Stomach (tissue), 19 donors: ENCODE measurements at places on chromosomes 4 and X. TPM values are rescaled to one million over a fixed set of nuclear protein-coding genes. Genes with fewer than 3 reads are reported as not detected.

The MRFAP1L1 gene
- 57.3 TPM for polyA plus RNA-seq

The NXF3 gene
- polyA plus RNA-seq, result not detected

The MAB21L2 gene
- not detected for polyA plus RNA-seq

The EFHC2 gene
- 1.5 TPM for polyA plus RNA-seq

The DMD gene
- 6.8 TPM for polyA plus RNA-seq

The YTHDC1 gene
- polyA plus RNA-seq, result 33.2 TPM

The FOXR2 gene
- not detected for polyA plus RNA-seq

The FGFR3 gene
- polyA plus RNA-seq, result 2.7 TPM

The PARM1 gene
- polyA plus RNA-seq, result 2.4 TPM

The KLHL4 gene
- polyA plus RNA-seq, result 0.33 TPM

The HSD17B13 gene
- not detected for polyA plus RNA-seq

The IL2 gene
- polyA plus RNA-seq, result not detected

The TMEM35A gene
- not detected for polyA plus RNA-seq

The TMEM165 gene
- 23.2 TPM for polyA plus RNA-seq

The RBMX gene
- polyA plus RNA-seq, result 130 TPM

The FAT4 gene
- polyA plus RNA-seq, result 0.50 TPM

The CSTF2 gene
- polyA plus RNA-seq, result 7.8 TPM

The GNPDA2 gene
- 10.5 TPM for polyA plus RNA-seq

The ODAPH gene
- not detected for polyA plus RNA-seq

The APLN gene
- polyA plus RNA-seq, result 1.1 TPM

The SLC16A2 gene
- polyA plus RNA-seq, result 3.8 TPM

The SERPINA7 gene
- polyA plus RNA-seq, result not detected

The KCND1 gene
- polyA plus RNA-seq, result 0.15 TPM

The ARHGAP24 gene
- polyA plus RNA-seq, result 11.0 TPM

The RIPPLY1 gene
- not detected for polyA plus RNA-seq

The APEX2 gene
- polyA plus RNA-seq, result 8.3 TPM

The STOX2 gene
- polyA plus RNA-seq, result 2.1 TPM

The GABRG1 gene
- not detected for polyA plus RNA-seq

The CD38 gene
- 0.83 TPM for polyA plus RNA-seq

The RS1 gene
- not detected for polyA plus RNA-seq

The NAA11 gene
- polyA plus RNA-seq, result not detected

The PRR32 gene
- polyA plus RNA-seq, result not detected

The MAGEA4 gene
- polyA plus RNA-seq, result not detected

The C4orf46 gene
- polyA plus RNA-seq, result 2.0 TPM

The ZNF711 gene
- 1.6 TPM for polyA plus RNA-seq

The MAML3 gene
- polyA plus RNA-seq, result 2.4 TPM

The HSFX1 gene
- not detected for polyA plus RNA-seq

The GUCY1A1 gene
- polyA plus RNA-seq, result 4.6 TPM

The DMRTC1 gene
- not detected for polyA plus RNA-seq

The SMIM31 gene
- polyA plus RNA-seq, result 0.70 TPM

The AFF2 gene
- not detected for polyA plus RNA-seq

The NDST4 gene
- 0.61 TPM for polyA plus RNA-seq

The P2RY4 gene
- polyA plus RNA-seq, result not detected

The CCDC110 gene
- 3.4 TPM for polyA plus RNA-seq

The CT45A6 gene
- not detected for polyA plus RNA-seq

The PPBP gene
- not detected for polyA plus RNA-seq

The GIMD1 gene
- not detected for polyA plus RNA-seq

The KIAA1210 gene
- not detected for polyA plus RNA-seq

The HEPH gene
- polyA plus RNA-seq, result 3.2 TPM

The ASB11 gene
- 1.9 TPM for polyA plus RNA-seq

The NDNF gene
- polyA plus RNA-seq, result 1.4 TPM

The ASB5 gene
- polyA plus RNA-seq, result 2.0 TPM

The SMPX gene
- not detected for polyA plus RNA-seq

The CDKL5 gene
- polyA plus RNA-seq, result 1.2 TPM

The CCDC120 gene
- polyA plus RNA-seq, result 4.0 TPM

The ZAR1 gene
- not detected for polyA plus RNA-seq

The RHOXF1 gene
- not detected for polyA plus RNA-seq

The ADAMTS3 gene
- polyA plus RNA-seq, result 0.19 TPM

The NPFFR2 gene
- not detected for polyA plus RNA-seq
